ENCODE measurements at places on chromosomes 11 and 22.
A peak's percentile ranks its signal among the peaks of the same experiment; 100 is the strongest.

DNA sequence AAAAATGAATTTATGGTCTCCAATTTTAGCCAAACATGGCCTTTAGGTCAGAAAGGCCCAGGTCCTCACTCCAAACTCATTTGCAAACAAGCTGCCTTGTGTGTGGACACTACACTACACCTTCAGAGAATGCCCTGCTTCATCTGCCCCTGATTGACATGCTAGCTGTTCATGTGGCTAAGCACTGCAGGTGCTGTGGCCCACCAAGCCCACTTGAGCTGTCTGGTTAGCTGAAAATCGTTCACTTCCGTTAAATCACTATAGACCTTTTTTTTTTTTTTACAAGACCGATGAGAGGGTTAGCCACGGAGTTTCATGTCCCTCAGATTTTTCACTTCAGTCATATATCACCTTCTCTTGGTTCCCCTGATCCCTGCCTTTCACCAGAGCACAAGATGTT is 39.3 kb downstream of the NF2 start:
- DNase-seq = no peak

DNA sequence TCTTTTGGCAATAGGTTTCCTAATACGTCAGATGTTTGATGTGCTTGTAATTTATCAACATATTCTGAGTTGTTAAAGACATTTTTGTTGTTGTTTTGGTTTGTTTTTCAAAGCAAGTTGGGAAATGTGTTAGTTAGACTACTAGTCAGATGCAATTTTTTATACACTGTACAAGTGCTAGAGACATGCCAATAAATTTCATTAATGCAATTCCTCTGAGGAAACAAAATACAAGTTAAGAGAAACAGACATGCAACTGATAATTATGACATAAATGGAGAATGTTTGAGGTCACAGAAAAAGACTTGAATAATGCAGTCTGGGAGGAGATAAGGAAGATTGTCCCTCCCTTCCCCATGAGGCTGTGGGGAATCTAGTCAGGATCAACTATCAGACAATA is 5.9 kb downstream of the OR51T1 start:
- DNase-seq = no peak

- no peak for DNase-seq
These were observed 19.5 kb downstream of the PVALB start for GRCh38 chr22:36797374-36797773.

- DNase-seq = no peak
These were observed 104.5 kb downstream of the CHST1 start for GRCh38 chr11:45560913-45561281.

- no peak for DNase-seq
These were observed 173.6 kb upstream of the CCDC90B start for GRCh38 chr11:83459798-83460197.

DNA sequence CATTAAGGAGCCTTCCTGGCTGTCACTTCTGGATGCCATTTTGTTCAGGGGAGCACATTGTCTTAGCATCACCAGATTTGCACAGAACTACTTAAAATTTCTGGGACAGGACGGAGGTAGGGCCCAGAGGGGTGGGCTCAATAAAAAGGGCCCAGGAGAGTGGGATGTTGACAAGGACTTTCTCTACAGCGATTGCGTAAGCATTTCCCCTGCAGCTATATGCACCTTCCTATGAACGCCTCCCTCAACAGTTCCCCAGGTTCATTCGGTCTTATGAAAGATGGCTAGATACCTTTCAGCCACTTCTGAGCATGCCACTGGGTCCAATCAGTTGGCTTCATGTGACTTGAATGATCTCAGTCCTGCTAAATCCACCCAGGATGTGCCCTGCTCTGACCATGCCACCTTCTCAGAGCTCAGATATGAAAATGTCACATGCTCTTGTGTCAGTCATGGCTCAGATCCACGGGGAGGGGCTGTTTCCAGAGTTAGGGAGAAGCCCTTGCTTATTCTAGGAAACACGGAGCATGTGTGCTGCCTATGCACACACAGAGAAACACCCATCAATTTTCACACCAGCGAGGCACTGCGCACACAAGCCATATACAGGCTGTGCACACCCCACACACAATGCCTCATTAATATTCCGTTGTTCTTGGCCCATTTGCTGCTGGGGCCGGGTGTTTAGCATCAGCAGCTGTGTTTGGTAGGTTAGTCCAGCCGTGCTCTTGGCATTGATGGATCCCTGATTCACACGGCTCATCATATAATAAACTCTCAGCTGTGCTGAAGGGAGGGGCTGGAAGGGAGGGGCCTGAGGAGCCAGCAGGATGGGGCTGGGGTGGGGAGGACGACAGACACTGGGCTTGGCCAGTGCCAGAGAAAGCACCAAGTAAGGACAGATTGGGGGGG is 52.5 kb upstream of the NNMT start:
- no peak for DNase-seq

- no peak for DNase-seq
These were observed 32.5 kb downstream of the PAK1 start for GRCh38 chr11:77441426-77441825.

DNA sequence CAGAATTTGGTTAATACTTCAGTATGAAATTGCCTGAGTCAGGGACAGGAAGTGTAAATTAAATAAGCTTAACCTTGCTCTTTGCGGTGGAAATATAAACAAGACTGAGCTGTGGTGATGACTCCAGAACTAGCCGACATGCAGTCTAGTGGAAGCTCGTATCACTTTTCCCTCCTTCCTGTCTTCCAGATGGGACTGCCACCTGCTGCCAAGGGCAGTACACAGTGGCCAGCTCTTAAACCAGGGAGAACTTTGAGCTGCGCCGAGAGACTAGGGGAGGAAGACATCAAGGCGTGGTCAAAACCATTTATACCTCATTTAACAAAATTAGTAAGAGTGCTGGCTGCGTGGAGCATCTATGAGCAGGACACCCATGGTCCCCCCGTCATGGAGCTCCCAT is 31.3 kb upstream of the CTTN start:
- DNase-seq = no peak

GRCh38 chr22:24106385-24107381 is 74.6 kb upstream of the SUSD2 start:
- DNase-seq = peak; percentile 24

- DNase-seq = peak; percentile 66
These were observed 12.1 kb upstream of the NFAM1 start for GRCh38 chr22:42444077-42444904.

DNA sequence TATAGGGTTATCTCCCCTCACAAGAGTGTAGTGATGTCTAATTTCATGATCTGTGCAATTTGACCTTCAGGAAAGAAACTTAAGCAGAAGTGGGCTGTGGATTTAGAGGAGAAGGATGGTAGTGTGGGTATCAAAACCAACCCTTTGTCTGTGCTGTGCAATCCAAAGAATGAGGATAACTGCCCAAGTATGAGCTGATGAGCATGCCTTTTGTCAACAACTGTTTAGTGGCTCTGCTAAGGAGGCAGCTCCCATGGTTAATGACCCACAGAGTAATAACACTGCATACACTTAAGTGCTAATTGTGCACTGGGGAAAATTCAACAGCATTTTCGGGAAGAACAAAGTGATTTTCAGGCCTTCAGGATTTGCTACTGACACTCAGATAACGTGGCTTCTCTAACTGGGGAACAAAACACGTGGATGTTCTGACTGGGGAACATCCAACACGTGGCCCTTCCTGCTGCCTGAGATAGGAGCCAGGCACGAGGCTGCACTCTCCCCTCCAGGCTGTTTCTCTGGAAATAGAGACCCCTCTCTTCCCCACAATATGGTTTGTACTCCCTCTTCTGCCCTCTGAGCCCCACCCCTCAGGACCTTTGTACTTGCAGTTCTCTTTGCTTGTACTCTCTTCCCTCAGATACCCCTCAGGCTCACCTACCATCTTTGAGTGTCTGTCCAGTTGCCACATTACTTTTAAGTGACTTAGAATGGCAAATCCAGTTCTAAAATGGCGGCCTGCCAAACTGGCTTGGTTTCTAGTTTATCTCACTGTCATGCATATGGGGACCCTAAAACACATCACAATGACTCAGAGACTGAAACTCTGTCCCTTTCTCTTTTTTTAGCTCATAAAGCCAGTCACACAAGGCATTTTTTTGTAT is 234.9 kb upstream of the POU2AF2 start:
- DNase-seq = no peak

- DNase-seq = no peak
These were observed 124.3 kb upstream of the TTC12 start for GRCh38 chr11:113189909-113190667.

DNA sequence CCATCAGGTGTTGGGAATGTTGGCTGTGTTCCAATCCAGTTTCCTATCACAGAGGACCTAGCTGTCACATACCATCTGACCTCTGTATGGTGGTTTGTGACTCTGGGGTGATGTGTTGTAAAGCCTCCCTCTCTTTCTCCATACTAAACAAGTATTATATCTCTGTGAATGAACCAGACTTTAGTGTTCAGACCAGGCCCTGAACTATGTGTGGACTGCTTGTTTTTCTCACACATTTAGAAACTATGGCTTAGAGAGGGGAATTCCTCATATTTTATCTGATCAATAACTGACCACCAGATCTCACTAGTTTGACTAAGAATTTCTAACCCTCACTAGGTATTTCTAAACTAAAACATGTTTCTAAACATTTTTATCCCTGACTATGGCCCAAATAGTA is 17.5 kb downstream of the NCR3LG1 start:
- DNase-seq = no peak

- DNase-seq = no peak
These were observed at the start of gene SEZ6L for GRCh38 chr22:26169315-26170111. Gene SEZ6L, plus strand, starts transcription at chr22:26169462. Its CDS starts 208 bp downstream, at chr22:26169670.

- no peak for DNase-seq
These were observed 69.7 kb downstream of the SNX19 start for GRCh38 chr11:130846606-130847005.

DNA sequence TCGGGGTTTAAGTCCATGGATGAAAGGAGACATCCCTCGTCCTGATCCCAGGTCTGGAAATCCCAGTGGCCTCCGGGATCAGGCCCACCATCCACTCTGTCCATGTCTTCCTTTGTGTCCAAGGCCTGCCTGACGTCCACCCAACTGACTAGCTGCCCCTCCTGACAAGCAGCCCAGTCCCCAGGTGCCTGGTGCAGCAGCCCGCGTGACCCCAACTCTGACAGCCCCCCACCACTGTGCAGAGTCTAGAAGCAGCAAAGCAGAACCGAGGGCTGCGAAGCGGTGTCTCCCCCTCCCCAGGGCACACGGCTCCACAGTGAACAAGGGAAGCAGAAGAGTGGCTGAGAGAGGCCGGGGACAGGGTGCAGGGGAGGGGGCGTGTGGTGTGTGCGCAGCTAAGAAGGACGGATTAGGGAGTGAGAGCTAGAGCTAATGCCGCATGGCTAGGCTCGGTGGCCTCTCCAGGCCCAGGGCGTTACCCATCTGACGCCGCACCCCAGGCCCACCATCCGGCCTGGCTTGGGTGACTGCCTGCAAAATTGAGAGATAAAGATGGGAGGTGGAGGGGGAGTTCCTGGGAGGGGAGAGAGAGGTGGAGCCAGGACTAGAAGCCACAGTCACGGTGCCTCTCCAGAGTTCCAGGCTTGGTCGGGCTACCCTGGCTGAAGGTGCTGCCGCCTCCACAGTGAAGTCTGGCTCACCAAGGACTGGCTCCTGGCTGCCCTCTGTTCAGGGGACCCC is 16.6 kb upstream of the BAIAP2L2 start:
- DNase-seq = no peak

- no peak for DNase-seq
These were observed 8.0 kb downstream of the NUMA1 start for GRCh38 chr11:72072348-72072747.

DNA sequence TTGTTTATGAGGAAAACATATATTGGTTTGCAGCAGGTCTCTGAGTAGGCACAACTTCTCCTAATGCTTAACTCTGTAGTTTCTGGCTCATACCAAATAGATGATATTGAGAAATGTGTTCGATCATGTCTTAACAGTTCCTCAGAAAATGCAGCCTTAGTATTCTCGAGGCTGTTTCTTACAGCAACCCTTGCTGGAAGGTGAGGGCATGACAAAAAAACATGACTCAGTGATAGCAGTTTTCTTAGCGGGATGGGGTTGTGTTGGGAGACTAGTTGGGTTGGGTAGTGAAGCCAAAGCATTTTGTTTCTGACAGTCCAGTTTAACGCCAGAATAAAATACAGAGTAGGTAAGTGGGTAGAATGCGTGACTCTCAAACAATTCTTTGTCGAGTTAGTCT is 94.7 kb upstream of the PARVA start:
- no peak for DNase-seq

GRCh38 chr11:14331476-14332136 is 27.4 kb downstream of the RRAS2 start:
- DNase-seq = no peak
